ENCODE measurements at places on chromosomes 4 and X.

DNA sequence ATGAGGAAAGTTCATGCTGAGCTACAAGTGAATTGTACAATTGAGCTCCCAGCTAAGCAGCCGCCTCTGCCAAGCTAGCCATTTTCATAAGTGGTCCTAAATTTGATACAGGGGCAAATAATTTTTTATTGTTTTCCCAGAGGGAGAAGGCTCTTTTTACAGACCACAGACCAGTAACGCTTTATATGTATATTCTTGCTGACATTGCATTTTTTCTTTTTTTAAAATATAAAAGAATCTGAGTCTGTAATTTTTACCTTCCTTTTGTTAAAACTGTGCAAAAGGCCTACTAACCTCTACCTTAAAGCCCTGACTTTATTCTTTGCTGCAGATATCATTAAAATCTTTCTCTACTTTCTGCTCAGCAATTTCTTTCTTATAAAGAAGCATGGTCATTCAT, 501.2 kb upstream of the INTU start:
- no peak for DNase-seq

DNA sequence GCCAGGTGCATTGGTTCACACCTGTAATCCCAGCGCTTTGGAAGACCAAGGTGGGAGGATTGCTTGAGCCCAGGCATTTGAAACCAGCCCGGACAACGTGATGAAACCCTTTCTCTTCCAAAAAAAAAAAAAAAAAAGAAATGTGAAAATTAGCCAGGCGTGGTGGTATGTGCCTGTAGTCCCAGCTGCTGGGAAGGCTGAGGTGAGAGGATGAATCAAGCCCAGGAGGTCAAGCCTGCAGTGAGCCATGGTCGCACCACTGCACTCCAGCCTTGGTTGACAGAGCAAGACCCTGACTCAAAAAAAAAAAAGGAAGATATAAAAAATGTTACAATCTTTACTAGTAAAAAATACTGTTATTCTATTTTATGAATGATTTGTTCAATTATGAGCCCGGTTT, 5.9 kb downstream of the FAM199X start:
- no peak for DNase-seq

DNA sequence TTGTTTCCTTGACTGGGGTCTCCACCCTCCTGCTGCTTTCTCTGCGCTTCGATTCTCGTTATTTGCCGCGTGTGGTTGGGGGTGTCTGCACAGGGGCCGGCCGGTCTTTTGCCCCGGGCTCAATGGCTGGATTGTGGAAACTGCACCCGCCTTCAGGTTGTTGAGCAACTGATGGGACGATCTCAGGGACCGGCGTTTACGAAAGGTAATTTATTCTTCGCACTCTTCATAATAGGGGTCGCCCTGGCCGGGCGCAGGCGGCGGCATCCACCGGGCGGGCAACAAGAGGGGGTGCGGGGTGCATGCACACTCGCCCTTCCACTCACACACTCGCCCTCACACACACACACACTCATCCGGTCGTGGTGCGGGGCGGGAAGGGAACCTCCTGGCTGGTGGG, 1.4 kb downstream of the ADGRL3 start:
- DNase-seq: no peak

- no peak for DNase-seq
Observed at GRCh38 chr4:36163198-36163597, 81.1 kb downstream of the ARAP2 start.
